ENCODE measurements at places on chromosomes 1 and 21. TPM values are rescaled to one million over a fixed set of nuclear protein-coding genes. Genes with fewer than 3 reads are reported as not detected.

Gene LRRC8B
- total RNA-seq = 3.3 TPM

Gene RSPH1
- 0.66 TPM for total RNA-seq

Gene OPRD1
- 0.07 TPM for total RNA-seq

Gene PTAFR
- 0.11 TPM for total RNA-seq

Gene NBPF4
- 0.08 TPM for total RNA-seq

Gene SIK1
- 16.4 TPM for total RNA-seq

Gene HSD3B2
- total RNA-seq = not detected

Gene DCST1
- total RNA-seq = 0.05 TPM

Gene SH2D5
- 12.2 TPM for total RNA-seq

Gene MAP10
- total RNA-seq = 0.68 TPM

Gene CD5L
- not detected for total RNA-seq

Gene GIPC2
- total RNA-seq = 0.05 TPM

Gene ADAMTS1
- 0.10 TPM for total RNA-seq

Gene GJB4
- 0.17 TPM for total RNA-seq

Gene TMEM82
- total RNA-seq = not detected

Gene SLC45A3
- total RNA-seq = 5.2 TPM

Gene CYP4A11
- total RNA-seq = not detected

Gene AKR7A3
- total RNA-seq = 0.15 TPM

Gene BACE2
- 20.2 TPM for total RNA-seq

Gene OR6N1
- total RNA-seq = not detected

Gene AADACL4
- not detected for total RNA-seq

Gene PTPN7
- total RNA-seq = 0.05 TPM

Gene LCE1D
- total RNA-seq = not detected

Gene CENPS
- total RNA-seq = 27.8 TPM

Gene PEAR1
- 7.0 TPM for total RNA-seq

Gene FAM131C
- total RNA-seq = 13.5 TPM

Gene CHIA
- not detected for total RNA-seq

Gene C1QB
- total RNA-seq = not detected

Gene KIF17
- 2.1 TPM for total RNA-seq

Gene FMOD
- total RNA-seq = not detected

Gene FMO1
- not detected for total RNA-seq

Gene TLR5
- total RNA-seq = 0.13 TPM

Gene FGR
- total RNA-seq = not detected

Gene ZFYVE9
- 7.0 TPM for total RNA-seq

Gene PLA2G2F
- total RNA-seq = not detected

Gene CAPN9
- total RNA-seq = not detected

Gene ZYG11B
- total RNA-seq = 7.0 TPM

Gene TDRD5
- total RNA-seq = 0.03 TPM
